ENCODE measurements at places on chromosomes 4 and X. TPM values are rescaled to one million over a fixed set of nuclear protein-coding genes. Genes with fewer than 3 reads are reported as not detected.

DNA sequence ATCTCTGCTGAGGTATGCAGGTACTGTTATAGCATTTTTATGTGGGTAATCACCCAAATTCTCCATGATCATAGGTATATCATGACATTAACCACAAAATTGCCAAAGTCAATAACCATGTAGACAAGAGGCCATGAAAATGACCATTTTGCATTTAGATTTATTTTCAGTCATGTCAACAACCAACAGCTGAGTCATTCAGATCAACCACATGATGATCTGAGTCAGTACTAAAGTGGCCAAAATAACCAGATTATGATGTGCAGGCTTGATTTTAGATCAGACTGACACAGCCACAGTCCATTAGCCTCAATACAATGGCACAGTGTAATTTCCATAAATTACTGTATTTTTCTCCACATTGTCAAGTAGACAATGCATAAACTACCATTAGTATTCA, 240.5 kb downstream of the GRIA3 start:
- DNase-seq: no peak

DNA sequence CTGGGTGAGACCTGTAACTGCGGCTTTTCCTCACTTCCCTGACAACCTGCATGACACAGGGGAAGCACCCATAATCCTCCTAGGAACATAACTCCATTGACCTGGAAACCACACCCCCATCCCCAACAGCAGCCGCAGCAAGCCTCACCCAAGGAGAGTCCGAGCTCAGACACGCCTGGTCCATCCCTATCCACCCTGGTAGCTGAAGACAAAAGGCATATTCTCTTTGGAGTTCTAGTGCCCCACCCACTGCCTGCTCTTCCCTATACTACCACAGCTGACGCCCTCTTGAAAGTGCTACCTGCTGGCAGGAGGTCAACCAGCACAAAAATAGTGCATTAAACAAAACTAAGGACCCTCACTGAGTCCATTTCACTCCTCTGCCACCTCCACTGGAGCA, 1080.9 kb upstream of the IGFBP7 start:
- no peak for DNase-seq

GRCh38 chr4:82428526-82428968, 1.7 kb downstream of the HNRNPDL start:
- no peak for DNase-seq

DNA sequence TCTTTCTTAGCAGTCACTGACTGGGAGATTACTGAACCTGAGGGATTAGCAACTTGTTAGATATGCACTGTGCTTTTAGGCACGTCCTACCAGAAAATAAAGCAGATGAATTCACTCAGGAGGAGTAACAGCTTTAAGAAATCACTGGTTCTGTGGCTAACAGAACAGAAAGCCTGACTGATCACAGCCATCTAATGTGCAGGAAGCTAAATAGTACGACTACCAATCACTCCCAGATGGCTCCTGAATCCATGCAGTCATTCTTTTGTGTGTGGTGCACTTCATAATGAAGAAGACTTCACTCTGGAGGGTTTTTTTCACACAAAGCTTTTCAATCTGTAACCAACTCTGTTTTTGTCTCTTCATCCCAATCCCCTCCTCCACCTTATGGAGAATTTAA, 305.3 kb upstream of the INTU start:
- DNase-seq: no peak

DNA sequence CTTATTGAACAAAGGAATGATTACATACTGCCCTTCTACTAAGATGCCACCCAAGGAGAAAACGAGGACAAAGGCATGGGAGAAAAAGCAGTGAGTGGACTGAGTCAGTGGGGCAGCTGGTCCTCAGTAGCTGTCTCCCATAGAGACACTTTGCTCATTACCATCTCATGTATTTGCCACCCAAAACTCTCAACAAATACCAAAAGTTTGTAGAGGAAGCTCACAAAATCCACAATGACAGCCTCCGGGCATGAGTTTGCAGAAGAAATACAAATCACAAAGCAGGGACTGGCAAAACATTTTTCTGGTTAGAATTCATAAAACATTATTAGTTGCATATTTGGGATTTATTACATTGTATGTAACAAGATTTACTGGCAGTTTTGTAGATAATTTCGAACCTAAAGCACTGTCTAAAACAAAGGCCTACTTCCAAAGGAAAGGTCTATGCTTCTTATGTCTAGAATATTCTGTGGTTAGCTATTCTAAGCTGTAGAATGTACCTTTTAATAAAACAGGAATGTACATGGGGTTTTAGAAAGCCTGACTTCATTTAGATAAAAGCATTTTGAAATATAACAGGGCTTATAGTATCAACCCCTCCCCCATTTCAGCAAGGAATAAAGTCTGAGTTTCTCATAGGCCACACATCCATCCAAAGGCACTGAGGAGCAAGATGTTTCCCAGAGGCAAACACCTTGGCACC, 17.7 kb downstream of the PCDH18 start:
- no peak for DNase-seq

DNA sequence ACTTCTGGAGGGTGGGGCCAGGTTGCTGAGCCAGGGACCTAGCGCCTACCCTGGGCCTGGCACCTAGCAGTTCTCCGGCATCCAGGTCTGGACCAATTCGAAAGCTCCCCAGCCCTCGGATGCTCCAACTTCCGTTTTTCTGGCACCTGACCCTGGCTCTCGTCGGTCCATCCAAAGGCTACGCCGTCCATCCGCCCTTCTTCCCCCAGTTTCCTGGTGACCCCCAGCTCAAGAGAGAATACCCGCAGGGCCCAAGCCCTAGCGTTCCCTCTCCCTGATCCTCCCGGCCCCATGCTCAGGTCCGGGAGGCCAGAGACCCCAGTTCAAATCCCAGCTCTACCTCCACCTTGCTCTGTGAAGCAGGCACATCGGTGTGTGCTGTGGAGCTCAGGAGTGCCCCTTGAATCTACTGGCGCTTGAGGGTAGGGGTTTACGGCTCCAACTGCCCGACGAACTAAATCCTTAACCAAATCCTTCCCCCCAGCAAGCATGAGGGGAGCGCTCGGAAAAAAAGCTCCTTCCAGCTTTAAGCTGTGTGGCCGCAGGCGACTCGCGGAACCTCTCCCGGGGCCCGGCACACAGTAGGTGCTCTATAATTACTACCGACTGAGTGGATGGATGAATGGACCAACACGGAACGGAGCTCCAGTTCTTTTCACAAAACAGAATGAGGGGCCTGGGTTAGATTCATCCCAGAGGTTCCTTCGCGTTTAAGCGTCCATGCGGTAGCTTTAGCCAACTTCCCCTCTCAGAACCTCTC, 1.1 kb downstream of the CRMP1 start:
- DNase-seq: no peak

Gene KDR
- not detected for polyA plus RNA-seq

GRCh38 chr4:87838890-87839591, 6.3 kb downstream of the MEPE start:
- peak; percentile 16 for DNase-seq

GRCh38 chr4:169438057-169438480, 167.3 kb upstream of the SH3RF1 start:
- DNase-seq: no peak

GRCh38 chr4:10075953-10076391, 40.6 kb downstream of the WDR1 start:
- no peak for DNase-seq

- no peak for DNase-seq
Measured at GRCh38 chr4:57490520-57491255, 380.5 kb upstream of the IGFBP7 start.

Data from B cell (primary cell).